ENCODE measurements at places on chromosomes 4 and X. TPM values are rescaled to one million over a fixed set of nuclear protein-coding genes. Genes with fewer than 3 reads are reported as not detected.

Gene JADE1
- total RNA-seq = 46.2 TPM

Gene SMIM10
- not detected for total RNA-seq

DNA sequence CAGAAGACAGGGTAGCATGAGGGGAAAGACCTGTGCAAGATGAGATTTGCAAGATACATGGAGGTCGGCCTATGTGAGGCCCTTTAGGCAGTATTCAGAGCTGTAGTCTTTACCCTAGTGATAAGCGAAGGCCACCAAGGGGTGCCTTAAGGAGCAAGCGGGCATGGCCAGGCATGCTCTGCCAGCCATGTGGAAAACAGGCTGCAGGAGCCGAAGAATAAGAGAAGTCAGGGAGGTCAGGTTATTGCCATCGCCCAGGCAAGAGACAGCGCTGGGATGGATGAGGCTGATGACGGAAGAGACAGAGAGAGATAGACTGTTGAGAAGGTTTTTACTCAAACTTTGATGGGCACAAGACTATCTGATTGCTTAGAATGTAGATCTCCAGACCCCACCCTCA, 7.0 kb upstream of the FATE1 start:
- H3K27ac ChIP-seq = no peak overlapping the region
- no peaks in the 10 kb centered on the region for H3K36me3 ChIP-seq
- no peaks in the 10 kb centered on the region for H3K4me1 ChIP-seq
- H3K27me3 ChIP-seq = no peaks in the 10 kb centered on the region
- DNase-seq = no peak

Gene STATH
- not detected for total RNA-seq

Measured in neural progenitor cell (in vitro differentiated cells).